Fibroblast of the aortic adventitia (primary cell): ENCODE measurements at places on chromosomes 13 and 19.

DNA sequence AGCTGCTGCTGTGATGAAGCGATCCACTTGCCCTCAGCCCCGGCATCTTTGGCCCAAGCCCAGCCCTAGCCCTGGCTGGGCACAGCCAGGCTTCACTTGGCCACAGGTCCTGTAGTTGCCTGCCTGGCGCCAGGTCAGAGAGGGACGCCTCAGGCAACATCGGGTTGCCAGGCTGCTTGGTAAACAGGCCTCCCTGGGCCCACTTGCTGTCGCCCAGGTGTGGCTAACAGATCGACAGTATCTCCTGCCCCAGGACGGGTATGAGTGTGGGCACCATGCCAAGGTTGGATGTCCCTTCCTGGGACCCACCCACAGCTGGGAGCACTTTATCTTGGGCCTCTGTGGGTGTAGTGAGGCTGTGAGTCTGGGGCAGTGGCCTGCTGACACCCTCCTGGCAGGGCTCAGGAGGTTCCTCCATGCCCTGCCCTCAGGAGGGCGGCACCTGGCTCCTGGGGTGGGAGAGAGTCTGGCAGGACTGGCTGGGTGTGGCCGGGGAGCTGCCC is 27.8 kb downstream of the CARM1 start:
- no peak for DNase-seq

GRCh38 chr19:2887391-2887914 is 13.3 kb upstream of the ZNF57 start:
- peak; percentile 86 for DNase-seq

- DNase-seq, result no peak
These were observed 476.9 kb upstream of the KLHL1 start for GRCh38 chr13:70585109-70585508.

DNA sequence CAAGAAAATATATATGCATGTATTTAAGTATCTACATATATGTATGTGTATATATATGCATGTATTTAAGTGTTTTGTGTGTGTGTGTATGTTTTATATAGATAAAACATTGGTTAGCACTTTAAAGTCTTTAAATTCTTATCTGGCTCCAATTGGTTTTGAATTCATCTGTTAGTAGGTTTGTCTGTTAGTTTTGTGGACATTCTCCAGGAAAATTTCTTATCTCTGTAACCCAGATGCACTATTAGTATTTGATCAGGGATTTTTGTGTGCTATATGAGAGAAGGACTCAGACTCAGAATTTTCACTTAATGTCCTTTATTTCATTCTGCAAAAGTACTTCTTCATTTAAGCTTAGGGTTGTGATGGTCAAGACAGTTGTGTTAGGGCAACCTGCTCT is 103.1 kb downstream of the ITGBL1 start:
- DNase-seq, result no peak

DNA sequence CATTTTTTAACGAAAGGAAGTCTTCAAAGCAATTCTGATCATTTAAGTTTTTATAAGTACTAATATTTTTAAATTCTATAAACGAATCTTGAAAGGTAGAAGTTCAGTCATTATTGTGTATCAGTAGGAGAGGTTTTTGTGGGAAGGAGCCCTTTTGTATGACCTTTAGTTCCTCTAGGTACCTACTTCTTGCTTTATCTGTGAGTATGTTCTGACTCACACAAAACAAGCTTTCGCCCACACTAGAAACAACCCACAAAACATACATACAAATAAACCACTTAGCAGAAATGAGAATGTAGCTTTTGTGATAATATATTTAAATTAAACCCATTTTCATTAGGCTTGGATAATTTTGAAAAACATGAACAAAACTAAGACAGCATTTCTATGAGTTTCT is 27.8 kb downstream of the ERCC5 start:
- DNase-seq, result no peak

DNA sequence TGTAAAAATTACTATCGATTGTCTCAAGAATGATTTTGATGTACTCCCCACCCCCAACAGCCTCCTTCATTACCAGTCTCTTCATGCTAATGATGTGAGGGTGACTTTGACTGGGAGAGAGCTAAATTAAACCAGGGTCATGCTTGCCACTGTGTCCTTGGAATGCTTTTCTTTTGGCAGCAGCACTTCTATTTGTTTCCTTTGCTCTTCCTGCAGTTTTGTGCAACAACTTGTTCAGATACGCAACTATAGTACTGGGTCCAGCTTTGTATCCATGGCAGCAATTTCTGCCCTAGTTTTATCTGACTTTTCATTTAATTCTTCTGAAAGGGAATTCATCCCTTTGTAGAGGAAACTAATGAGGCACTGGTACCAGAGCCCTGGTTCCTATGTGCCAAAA is 2792.1 kb downstream of the PCDH9 start:
- no peak for DNase-seq

- no peak for DNase-seq
These were observed 14.9 kb downstream of the SH3GL1 start for GRCh38 chr19:4385291-4386040.

- peak; percentile 37 for DNase-seq
These were observed 736 bp downstream of the GPI start for GRCh38 chr19:34365463-34366401.

- DNase-seq, result no peak
These were observed 1171.9 kb downstream of the EFNB2 start for GRCh38 chr13:105363261-105364190.

GRCh38 chr13:94343243-94343585 is 136.3 kb downstream of the DCT start:
- DNase-seq, result peak; percentile 50

DNA sequence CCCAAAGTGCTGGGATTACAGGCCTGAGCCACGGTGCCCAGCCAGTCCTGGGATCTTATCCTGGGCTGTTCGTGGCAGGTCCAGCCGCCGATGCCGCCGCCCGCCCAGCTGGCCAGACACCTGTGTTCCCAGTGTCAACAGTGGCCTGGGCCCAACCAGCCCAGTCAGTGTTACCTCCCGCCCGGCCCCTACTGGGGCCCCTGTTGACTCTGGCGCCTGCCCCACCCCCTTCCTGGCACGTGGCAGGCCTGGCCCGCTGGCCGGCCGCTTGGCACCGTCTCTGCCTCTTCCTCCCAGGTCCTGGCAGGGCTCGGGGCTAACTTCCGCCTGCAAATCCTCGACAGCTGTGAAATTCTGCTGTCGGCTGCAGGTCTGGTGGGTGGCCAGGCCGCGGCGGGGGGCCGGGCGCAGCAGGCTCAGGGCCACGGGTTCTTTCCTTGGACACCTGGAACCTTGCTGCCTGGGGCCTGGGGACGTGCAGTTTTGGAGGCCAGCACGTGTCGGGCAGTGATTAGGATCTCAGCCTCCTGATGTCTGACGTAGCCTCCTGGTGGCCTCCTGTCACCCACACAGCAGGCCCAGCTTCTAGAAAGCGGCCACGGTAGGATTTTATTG is 9.1 kb downstream of the ARID3A start:
- peak; percentile 59 for DNase-seq

DNA sequence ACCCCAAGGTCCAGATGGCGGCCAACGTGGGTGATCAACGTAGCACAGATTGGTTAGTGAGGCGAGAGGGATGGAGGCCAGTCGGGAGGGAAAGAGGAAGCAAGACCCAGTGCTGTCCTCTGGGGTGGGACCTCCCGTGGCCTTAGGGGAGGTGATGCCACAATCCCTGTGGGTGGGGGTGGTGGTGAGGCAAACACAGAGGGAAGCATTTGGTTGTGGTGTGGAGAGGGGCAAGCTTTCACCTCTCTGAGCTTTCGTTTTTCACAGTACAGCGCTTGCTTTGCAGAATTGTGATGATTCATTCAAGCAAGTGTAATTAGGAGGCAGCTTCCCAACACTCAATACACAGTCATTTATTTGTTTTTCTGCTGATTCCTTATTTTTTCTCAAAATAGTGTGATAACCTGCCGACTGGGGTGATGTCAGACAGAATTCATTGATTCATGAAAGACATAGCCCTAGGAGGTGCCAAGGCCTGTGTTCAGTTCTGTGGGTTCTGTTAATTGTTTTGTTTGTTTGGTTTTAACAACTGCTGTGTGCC is 2.4 kb downstream of the LENG8 start:
- DNase-seq, result no peak

DNA sequence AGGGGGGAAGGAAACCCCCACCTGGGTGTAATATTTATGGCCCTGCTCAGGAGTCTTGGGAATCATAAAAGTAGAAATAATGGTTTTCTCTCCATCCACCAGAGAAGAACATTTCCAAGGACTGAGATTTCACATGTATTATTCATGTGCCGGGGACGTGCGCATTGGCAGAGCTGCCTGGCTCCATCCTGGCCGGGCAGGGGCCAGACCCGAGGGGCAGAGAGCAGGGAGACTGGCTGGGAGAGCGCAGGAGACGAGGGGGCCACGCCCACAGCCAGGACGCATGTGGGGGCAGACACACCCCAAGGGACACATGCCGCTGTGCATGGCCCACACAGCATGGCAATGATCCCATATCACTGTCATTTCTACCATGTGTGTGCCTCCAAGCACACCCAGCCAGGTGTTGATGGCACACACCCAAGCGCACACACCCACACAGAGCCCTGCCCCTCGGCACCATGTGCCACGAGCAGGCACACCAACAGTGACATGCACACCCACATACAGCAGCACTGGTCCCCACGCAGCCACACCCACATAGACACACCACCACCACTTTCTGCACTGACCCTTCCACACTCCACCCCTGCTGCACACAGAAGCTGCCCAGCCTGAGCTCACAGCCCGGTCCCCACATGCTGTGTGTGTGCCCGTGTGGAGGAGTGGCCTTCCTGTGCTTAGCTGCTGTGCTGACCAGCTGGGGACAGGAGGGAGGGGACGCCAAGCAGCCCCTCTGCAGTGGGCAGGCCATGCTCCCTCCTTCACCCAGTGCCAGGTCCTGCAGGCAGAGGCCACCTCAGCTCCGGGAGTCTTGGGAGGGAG is 39.3 kb downstream of the CEBPG start:
- no peak for DNase-seq

DNA sequence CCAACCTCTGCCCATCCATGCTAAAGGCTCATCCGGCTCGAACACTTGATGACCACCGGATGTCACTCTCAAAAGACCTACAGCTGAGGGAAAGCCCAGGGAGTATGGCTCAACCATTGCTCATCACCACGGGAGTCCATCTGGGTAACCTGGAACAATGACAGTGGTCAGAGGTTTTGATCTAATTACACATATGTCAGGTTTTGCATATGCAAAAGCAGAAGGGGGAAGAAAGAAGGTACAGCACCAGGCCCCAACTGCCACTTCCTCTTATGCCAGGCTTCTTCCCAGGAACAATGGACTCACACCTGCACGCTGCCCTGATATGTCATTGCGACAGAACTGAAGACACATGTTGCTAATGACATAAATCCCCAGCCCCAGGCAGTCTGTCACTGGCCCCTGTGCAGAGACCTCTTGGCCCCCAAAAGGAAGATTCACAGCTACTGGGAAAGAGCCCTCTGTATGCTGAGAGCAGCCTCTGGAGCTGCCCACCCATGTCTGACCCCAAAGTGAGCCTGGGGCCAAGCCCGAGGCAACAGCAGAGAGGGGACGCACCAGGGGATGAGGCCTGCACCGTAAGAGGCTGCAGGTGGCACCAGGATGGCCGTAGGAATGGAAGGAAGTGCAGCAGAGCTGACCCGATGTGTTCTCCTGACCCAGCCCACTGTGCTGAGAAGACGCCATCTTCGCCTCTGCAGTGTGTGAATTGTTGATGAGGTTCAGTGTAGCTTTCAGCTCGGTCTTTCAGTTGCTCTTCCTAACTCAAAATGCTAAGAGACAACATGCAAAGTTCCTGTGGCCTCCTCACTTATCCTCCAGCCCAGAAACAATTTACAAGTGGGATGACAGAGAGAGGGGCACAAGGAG is 26.3 kb downstream of the EPS15L1 start:
- DNase-seq, result no peak

- DNase-seq, result peak; percentile 4
These were observed at the start of gene CHST8 for GRCh38 chr19:33621811-33622504. CHST8 (plus strand) TSS chr19:33621953; CDS start chr19:33689262, 67,309 bp downstream.

DNA sequence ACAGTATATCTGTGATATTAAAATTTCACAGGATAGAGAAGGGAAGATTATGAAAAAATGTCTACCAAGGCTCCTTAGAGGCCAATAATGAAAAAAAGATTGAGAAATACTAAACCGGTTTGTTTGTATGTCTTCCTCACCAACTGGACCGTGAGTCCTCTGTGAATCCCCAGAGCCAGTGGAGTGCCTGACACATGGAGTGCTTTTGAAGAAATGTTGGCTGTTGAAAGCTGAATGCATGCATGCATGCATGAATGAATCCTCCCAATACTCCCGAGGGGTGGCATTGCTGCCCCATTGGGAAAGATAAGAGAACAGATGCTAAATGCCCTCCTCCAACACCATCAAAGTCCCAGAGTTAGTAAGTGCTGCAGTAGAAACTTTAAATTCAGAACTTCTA is 152.7 kb upstream of the SERP2 start:
- DNase-seq, result no peak

DNA sequence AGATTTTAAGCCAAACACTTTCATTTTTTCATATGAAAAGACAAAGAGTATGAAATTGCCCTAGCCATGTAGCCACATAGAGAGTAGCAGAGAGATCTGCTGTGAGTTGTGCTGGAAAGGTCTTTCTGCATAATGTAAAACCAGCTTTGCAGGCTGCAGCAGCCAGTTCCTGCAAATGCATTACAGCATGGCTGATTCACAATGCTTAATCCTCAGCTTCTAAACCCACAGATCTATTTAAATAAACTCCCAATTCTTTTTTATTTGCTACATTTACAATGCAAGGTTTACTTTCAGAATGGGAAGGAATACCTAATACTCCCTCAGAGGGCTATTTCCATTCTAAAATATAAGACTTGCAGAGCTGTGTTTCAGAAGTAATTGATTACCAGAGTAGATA is 185.6 kb upstream of the STARD13 start:
- DNase-seq, result no peak

DNA sequence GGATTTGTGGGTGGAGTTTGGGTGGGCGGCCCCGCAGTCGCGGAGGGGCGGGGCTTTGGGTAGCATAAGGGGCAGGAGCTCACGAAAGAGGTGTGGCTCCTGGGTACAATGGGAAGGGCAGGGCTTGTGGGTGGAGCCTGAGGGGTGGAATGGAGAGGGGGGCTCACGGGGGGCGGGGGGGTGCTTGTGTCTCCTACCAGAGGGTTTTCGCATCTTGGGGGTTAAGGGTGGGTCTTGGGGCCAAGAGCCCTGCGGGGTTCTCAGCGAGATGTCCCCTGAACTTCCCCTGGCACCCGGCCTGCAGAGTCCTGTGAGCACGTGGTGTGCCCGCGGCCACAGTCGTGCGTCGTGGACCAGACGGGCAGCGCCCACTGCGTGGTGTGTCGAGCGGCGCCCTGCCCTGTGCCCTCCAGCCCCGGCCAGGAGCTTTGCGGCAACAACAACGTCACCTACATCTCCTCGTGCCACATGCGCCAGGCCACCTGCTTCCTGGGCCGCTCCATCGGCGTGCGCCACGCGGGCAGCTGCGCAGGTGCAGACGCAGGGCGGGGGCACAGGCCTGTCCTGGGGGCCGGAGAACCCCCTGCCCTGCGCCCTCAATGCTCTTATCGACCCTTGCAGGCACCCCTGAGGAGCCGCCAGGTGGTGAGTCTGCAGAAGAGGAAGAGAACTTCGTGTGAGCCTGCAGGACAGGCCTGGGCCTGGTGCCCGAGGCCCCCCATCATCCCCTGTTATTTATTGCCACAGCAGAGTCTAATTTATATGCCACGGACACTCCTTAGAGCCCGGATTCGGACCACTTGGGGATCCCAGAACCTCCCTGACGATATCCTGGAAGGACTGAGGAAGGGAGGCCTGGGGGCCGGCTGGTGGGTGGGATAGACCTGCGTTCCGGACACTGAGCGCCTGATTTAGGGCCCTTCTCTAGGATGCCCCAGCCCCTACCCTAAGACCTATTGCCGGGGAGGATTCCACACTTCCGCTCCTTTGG is 5.1 kb downstream of the FSTL3 start:
- no peak for DNase-seq
